ENCODE measurements at places on chromosomes 16 and 17. TPM values are rescaled to one million over a fixed set of nuclear protein-coding genes. Genes with fewer than 3 reads are reported as not detected.
A peak's percentile ranks its signal among the peaks of the same experiment; 100 is the strongest.

GRCh38 chr17:10053782-10054540, 144.4 kb downstream of the GAS7 start:
- no peak for DNase-seq

- no peak for DNase-seq
Measured at GRCh38 chr17:81348097-81349055, 46.9 kb upstream of the BAHCC1 start.

- no peak for DNase-seq
Measured at GRCh38 chr16:48235556-48236136, 8.5 kb upstream of the LONP2 start.

- DNase-seq = no peak
Measured at GRCh38 chr17:6588165-6588564, 31.8 kb upstream of the PITPNM3 start.

DNA sequence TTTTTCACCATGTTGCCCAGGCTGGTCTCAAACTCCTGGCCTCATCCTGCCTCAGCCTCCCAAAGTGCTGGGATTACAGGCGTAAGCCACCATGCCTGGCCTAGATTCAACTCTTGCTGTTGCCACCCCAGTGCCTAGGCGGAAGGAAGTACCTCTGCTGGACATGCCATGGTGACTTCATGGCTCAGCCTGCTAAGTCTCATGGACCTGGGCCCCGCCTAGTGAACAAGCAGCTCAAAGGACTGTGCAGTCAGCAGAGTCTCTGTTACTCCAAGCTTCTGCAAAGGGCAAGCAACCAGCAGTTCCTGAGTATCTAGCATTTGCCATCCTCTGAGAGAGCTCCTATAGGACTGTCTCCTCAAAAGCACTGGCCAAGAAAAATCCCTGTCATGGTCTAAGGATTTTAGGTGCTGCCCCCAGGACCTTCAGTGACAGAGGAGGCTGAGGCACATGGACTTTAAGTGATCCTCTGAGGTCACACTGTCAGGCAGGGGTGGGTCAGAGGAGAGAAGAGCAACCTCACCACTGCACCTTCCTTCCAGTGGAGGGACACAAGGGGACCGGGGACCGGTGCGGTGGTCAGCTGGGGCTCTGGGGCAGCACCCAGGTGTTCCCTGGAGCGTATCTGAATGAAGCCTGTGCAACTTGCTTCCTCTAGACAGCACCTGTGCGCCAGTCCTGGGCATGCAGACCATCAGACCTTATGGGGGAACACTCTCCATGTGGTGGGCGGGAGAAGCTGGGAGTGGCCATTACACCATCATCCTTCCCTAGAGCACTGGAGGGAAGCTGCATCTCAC, 71.3 kb downstream of the IL21R start:
- no peak for DNase-seq

- peak; percentile 100 for DNase-seq
Measured at GRCh38 chr16:22190081-22190775, 15.8 kb upstream of the EEF2K start.

DNA sequence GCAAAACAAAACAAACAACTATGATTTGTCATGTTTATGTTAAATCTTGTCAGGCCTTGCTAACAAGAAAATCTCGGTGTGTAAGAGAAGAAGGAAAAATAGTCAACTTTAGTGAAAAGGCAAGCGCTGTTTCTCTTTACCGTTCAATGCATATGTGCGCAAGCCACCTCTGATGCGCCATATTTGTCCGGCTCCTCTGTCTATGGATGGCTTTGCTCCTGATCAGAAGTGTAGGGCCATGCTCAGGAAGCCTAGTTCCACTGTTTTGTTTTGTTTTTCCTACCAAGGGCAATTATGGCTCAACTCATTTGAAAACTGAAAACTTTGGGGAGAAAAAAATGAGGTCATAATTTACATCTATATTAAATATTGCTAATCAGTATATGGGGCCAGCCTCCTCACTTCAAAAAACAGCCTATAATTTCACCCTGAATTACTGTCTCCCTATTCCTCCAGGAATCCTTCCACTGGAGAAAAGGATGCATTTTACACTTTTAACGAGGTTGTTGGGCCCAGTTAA, 4.5 kb downstream of the MAF start:
- DNase-seq = no peak

DNA sequence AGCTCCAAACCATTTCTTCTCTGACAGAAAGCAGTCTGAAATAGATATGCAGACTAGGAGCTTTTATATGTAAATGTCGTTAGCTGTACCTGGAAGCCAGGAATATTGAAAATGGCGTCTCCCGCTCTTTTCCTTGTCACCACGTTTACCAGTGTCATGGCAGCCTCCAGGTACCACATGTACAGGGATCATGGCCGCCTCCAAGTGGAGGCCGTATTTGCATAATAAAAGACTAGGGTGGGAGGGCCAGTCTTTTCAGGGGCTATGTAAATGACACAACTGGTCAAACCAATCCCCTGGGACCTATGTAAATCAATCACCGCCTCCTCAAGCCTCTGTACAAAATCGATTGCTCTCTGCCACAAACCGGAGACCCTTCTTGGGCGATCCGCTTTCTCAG, 54.3 kb downstream of the MYOCD start:
- peak; percentile 24 for DNase-seq

GRCh38 chr17:58339755-58340404, 11.3 kb upstream of the TSPOAP1 start:
- DNase-seq = no peak

DNA sequence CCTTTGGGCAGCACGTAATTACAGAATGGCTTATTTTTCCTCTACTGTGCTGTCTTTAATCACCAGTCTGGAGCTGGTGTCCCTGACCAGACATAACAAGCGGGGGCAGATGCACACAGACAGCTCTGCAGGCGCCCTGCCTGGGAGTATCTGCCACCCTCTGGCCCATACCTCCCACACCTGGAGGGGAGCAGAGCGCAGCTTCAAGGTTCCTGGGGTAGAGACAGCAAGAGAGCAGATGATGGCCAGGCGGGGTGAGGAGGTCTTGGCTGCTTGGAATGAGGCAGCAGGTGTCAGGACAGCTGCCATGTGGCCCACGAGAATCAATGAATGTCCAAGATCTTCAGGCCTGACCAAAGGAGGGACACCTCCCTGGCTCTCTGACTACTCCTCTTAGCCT, 23.8 kb downstream of the TMEM94 start:
- DNase-seq = no peak

DNA sequence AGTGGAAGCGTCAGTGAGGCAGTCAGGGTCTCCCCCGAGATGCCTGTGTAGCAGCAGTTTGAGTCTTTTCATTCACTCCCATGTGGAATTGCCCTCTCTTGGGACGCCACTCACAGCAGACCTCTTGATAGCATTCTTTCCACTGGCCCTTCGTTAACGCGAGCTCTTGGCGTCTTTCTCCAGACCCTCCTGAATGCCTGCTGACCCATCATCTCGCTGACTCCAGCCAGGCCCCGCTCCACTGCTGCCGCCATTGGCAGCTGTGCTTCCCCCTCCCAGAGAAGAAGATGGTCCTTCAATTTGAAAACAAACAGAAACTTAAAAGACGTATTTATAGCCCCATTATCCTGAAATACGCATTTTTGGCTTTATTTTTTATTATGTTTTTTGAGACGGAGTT, 63.1 kb downstream of the SEC14L1 start:
- DNase-seq = peak; percentile 25

The HELZ gene
- 47.4 TPM for total RNA-seq

The OR4D2 gene
- total RNA-seq = not detected

- DNase-seq = peak; percentile 13
Measured at GRCh38 chr16:88375236-88375975, 7.4 kb upstream of the ZNF469 start.

Measured in glutamatergic neuron (in vitro differentiated cells).